Stimulated activated naive CD8-positive, alpha-beta T cell treated with anti-CD3 and anti-CD28 coated beads, Interleukin-15, Interleukin-2, amounts not matched to agents 100 U/mL and 50 U/mL, for 24 hours (primary cell): ENCODE measurements at places on chromosomes 5 and 9.

- DNase-seq, result no peak
Measured at GRCh38 chr5:77426670-77427069, 65.4 kb downstream of the WDR41 start.

- no peak for DNase-seq
Measured at GRCh38 chr9:78806492-78807160, 509.7 kb downstream of the PSAT1 start.

- DNase-seq, result no peak
Measured at GRCh38 chr9:132637801-132638200, 32.0 kb downstream of the DDX31 start.

- no peak for DNase-seq
Measured at GRCh38 chr9:97941323-97941722, 3.4 kb upstream of the HEMGN start.

DNA sequence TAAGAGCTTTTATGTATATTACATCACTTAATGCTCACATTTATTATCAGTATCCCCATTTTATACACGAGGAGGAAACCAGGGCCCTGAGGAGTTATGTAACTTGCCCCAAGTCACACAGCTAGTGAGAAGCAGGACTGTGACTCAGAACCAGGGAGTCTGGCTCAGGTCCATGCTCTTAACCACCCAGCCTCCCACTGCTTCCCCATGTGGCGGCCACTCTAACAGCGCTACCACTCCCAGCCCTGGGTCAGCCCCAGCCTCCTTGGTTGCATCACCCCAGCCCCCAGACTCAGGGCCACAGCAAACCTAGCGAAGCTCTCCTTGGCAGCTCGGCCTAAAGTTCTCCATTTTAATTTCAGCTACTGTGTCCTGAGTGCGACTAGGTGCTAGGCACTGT is 159.1 kb downstream of the PAX5 start:
- no peak for DNase-seq

DNA sequence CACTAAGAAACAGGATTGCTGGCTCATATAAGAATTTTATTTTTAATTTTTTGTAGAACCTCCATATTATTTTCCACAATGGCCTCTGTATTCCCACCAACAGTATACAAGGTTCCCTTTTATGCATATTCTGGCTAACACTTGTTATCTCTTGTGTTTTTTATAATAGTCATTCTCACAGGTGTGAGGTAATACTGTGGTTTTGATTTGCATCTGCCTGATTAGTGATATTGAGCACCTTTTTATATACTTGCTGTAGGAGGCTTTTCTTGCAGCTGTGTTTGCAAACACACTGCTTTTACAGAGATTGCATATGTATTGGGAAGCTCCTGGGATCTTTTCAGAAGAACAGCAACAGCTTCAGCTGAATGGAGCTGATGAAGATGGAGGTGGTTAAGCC is 164.8 kb downstream of the DEPDC1B start:
- DNase-seq, result no peak

GRCh38 chr5:168836603-168837231 is 257.5 kb upstream of the PANK3 start:
- DNase-seq, result no peak

GRCh38 chr9:75130621-75131230 is 42.4 kb downstream of the OSTF1 start:
- DNase-seq, result no peak

DNA sequence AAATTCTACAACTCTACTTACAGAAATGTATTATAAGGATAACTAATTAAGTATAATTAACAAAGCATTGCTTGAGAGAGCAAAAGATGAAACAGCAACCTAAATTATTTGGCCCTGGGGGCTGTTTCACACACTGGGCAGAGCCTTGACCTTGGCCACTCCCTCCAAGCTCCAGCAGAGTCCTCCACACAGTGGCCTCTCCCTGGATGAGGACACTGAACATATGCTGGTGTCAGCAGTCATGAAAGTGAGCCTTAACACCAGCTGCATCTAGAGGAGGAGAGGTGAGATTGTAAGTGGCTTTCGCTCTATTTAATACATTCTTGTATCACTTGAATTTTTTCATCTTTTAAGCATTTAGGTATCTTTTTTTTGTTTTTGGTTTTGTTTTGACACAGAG is 23.3 kb upstream of the ZDHHC12 start:
- DNase-seq, result no peak

GRCh38 chr5:11224436-11225187 is 463.6 kb upstream of the DAP start:
- DNase-seq, result no peak
